Left ventricle myocardium inferior (tissue), 1 donor: ENCODE measurements at places on chromosomes 3 and 15. TPM values are rescaled to one million over a fixed set of nuclear protein-coding genes. Genes with fewer than 3 reads are reported as not detected.

DNA sequence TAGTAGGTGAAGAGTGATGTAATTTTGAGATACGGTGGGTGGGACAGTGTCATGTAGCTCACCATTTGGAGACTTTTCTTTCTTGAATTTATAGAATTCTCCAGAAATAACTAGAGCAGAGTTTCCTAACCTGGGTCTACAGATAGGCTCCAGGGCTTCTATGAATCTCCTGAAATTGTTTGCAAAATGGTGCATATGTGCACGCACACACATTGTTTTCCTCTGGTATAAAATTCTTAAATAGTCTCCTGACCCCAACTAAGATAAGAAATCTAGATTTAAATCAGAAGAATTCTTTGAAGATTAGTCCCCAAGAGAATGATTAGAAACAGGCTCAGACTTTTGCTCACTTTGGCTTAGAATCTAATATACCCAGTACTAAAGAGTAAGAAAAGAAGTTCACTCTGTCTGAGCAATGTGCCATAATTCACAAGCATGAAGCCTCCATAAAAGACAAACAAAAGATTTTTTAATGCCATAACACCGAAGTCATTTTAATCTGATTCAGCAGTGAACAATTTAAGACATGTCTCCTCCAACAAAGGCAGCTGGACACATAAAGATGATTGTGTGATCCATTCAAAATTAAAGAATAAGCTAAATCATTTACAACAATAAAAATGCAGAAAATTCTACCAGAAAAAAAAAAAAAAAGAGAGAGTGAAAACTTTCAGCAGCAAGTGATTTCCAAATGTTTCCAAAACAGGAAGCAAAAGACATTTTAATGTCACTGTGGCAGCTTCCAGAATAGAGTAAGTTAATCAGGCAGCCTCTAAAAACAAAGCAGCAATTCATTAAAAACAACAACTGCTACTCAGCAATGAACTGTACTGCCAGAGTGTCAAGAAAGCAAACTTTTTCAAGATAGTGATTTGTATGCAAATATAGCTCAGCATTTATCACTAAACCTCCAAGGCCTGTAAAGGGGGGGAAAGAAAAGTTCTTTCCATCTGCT is 975.5 kb upstream of the CFAP20DC start:
- no peak for DNase-seq

- no peak for DNase-seq
Measured at GRCh38 chr3:34842706-34843480, 796.4 kb upstream of the ARPP21 start.

GRCh38 chr15:96598514-96598913 is 268.0 kb downstream of the NR2F2 start:
- no peak for DNase-seq

DNA sequence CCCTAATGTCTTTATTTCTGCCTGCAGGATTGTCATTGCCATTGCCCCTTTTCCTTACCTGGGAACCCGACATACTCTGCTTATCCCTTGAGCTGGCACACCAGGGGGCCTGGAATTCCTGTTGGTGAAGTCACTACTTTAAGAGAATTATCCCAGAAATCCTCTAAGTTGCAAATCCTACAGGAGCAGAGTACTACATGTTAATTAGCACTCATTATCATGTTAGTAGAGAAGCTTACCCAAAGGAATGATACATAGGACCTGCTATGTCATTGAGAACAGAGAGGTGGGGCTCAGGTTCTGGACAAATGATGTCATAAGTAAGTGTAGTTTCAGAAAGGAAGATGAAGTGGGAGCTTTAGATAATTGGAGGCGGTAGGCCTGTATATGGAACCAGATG is 27.4 kb downstream of the SCG5 start:
- no peak for DNase-seq

DNA sequence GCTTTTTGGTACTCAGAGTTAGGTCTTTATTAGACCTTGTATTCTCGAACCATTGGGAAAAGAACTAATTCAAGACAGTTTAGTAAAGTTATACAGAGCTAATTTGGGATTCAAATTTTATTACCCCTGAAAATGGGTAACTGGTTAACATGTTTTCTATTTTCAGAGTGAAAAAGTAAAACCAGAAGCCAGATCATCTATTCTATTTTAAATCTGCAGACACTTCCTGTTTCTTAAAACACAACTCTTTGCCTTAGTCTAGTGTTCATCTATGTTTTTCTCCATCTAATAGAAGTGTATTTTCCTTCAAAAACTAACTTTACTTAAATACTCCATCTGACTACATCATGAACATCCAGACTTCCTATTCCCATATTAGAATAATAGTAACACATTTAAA is 113.4 kb downstream of the CCNL1 start:
- DNase-seq, result no peak

GRCh38 chr3:71303627-71304200 is 279.8 kb downstream of the FOXP1 start:
- DNase-seq, result no peak

DNA sequence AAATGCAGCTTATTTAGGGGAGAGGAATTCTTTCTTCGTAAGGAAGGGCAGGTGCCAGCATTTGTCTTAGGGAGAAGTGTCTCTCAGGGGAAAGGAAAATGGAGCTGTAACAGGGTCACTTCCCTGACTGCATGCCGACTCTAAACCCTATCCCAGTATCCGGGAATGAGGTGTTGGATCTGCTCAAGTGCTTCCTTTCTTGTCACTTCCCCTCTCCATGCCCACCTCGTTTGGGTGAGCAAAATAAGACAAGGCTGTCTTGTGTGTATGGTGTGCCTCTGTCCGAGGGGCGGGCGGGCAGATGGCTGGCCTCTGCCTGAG is 230.1 kb upstream of the TPM1 start:
- no peak for DNase-seq

Gene CLRN1
- not detected for total RNA-seq

Gene NDN
- total RNA-seq, result 35.2 TPM

Gene CHAC1
- total RNA-seq, result 1.3 TPM
